Activated CD4-positive, CD25-positive, alpha-beta regulatory T cell treated with anti-CD3 and anti-CD28 coated beads, Interleukin-2, amount 50 U/mL, for 24 hours (primary cell): ENCODE measurements at places on chromosomes 7 and 10.
A peak's percentile ranks its signal among the peaks of the same experiment; 100 is the strongest.

DNA sequence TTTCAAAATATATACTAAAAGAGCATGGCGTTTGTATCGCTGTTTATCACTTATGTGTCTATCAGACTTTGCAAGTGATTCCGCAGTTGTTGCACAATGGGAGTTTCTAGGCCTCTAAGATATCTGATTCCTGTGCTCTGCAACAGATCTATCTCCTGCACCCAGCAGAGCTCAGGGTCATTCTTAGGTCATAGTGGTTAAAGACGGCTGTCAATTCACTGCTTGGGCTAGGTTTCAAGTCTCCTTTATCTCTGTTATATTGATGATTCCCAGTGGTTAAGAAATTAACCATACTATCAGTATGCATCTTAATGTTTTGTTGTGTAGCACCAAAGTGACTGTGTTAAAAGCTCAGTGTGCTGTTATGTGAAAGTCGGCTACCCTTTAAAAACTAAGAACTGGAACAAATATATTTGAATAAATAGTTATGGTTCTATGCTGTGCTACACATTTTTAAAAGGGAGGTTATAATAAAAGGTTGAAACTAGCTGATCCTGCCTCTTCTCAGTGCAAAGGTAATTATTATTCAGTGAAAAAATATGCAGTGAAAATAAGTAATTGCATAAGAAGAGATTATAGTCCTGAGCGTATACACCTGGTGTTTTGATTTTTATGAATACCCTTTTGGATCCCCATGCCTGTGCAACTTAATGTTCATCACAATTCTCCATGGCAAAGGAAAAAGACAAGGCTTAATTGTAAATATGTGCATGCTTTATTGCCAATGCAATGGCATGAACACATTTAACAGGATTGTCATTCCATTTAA lies 24.0 kb downstream of the HOXA1 start:
- ATAC-seq: no peak

- ATAC-seq: no peak
Observed at GRCh38 chr7:47170516-47170915, 411.4 kb downstream of the TNS3 start.

- ATAC-seq: peak; percentile 58
Observed at GRCh38 chr7:50371551-50372021, 67.1 kb downstream of the IKZF1 start.

GRCh38 chr10:69835875-69836730 lies 34.4 kb downstream of the COL13A1 start:
- no peak for ATAC-seq

GRCh38 chr7:104818961-104819880 lies 194.8 kb upstream of the KMT2E start:
- ATAC-seq: no peak

DNA sequence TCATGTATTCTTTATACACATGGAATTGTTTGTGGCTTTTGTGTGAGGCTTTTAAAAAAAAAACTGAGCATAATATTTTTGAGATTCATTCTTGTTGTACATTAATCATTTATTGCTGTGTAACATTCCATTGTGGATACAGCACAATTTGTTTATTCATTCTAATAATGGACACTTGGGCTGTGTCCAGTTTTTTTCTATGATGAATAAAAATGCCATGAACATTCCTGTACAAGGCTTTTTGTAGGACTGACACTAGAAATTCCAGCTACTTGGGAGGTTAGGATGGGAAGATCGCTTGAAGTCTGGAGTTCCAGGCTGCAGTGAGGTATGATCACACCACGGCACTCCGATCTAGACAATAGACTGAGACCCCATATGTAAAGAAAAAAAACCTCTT lies 254.3 kb upstream of the CACNA2D1 start:
- no peak for ATAC-seq

GRCh38 chr7:90180649-90181048 lies 26.4 kb downstream of the STEAP1 start:
- ATAC-seq: no peak

DNA sequence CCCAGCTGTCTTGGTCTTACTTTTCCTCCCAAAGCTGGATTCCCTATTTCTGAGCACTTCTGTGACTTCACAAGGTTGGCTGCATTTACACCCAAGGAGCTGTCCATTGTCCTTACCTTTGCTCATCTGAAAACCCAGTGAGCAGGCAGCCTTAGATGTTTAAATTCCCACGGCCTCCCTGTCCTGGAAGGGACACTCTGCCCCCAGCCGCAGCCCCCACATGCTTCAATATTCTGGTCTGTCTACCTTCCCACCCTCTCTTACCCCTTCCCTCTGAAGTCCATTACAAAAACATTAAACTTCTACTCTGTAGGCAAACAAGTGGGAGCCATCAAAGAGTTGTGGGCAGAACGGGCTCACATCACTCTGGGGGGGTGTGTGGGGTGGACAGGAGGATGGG lies 73.8 kb upstream of the EFCAB10 start:
- no peak for ATAC-seq

DNA sequence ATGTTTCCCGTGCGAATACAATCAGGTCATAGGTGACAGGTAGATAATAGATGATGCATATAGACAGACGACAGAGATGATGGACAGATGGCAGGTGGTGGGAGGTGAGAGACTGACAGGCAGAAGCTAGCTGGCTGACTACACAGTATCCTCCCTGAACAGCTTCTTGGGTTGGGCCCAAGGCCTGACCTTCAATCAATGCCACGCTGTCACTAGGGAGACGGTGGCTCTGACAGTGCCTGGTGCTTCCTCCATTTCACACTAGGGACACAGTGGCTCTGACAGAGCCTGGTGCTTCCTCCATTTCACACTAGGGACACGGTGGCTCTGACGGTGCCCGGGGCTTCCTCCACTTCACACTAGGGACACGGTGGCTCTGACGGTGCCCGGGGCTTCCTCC lies 200.1 kb downstream of the DIP2C start:
- no peak for ATAC-seq

GRCh38 chr7:27462575-27463270 lies 200.0 kb downstream of the HIBADH start:
- ATAC-seq: no peak

GRCh38 chr10:114115661-114116445 lies 58.1 kb downstream of the CCDC186 start:
- no peak for ATAC-seq
